Activated naive CD8-positive, alpha-beta T cell treated with anti-CD3 and anti-CD28 coated beads, Interleukin-2, amount 10 ng/mL, durations not matched to agents 7 days and 5 days (primary cell): ENCODE measurements at places on chromosomes 7 and 10. TPM values are rescaled to one million over a fixed set of nuclear protein-coding genes. Genes with fewer than 3 reads are reported as not detected.

The ATP6V0A4 gene
- not detected for total RNA-seq

The POP7 gene
- total RNA-seq = 29.6 TPM

The MMRN2 gene
- total RNA-seq = not detected

The FAM241B gene
- total RNA-seq = 11.7 TPM

The CCDC146 gene
- 9.9 TPM for total RNA-seq

DNA sequence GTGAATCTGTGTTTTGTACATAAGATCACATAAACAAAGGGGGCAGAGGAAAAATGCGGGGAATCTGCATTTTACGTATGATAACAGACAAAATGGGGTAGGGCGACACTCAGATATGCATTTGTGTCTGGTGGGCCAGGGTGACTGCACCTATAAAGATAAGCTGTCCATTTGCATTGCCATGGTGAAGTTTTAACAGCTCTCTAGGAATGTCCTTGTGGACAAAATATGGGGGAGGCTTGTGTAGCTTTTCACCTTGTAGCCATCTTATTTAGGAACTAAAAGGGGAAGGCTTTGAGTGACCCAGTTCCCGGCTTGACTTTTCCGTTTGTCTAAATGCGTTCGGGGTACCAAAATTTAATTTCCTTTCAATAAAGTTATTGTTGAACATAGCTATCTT lies 92.4 kb upstream of the AGBL3 start:
- no peak overlapping the region for H3K27ac ChIP-seq
- peaks cover 4% of the 10 kb centered on the region for H3K36me3 ChIP-seq
- H3K27me3 ChIP-seq = peaks cover 16% of the 10 kb centered on the region

- DNase-seq = no peak
- H3K36me3 ChIP-seq = peaks cover 7% of the 10 kb centered on the region
- peaks cover 16% of the 10 kb centered on the region for H3K4me1 ChIP-seq
- no peak overlapping the region for H3K27ac ChIP-seq
These were observed 90.3 kb downstream of the CELF2 start for GRCh38 chr10:11107948-11108347.

GRCh38 chr7:1238450-1238882 lies 5.8 kb downstream of the UNCX start:
- peaks cover 59% of the 10 kb centered on the region for H3K27me3 ChIP-seq
- H3K36me3 ChIP-seq = peaks cover 1% of the 10 kb centered on the region
- DNase-seq = no peak
- peaks cover 17% of the 10 kb centered on the region for H3K4me1 ChIP-seq

- no peak overlapping the region for H3K27ac ChIP-seq
- H3K27me3 ChIP-seq = peaks cover 15% of the 10 kb centered on the region
- DNase-seq = no peak
- no peaks in the 10 kb centered on the region for H3K36me3 ChIP-seq
- no peak overlapping the region for H3K4me3 ChIP-seq
- H3K4me1 ChIP-seq = no peaks in the 10 kb centered on the region
These were observed 86.4 kb downstream of the MICALL2 start for GRCh38 chr7:1372671-1373379.

GRCh38 chr7:113582471-113582870 lies 336.3 kb downstream of the PPP1R3A start:
- H3K27me3 ChIP-seq = no peaks in the 10 kb centered on the region
- no peak for DNase-seq
- H3K4me3 ChIP-seq = no peak overlapping the region

- no peaks in the 10 kb centered on the region for H3K27me3 ChIP-seq
- H3K4me1 ChIP-seq = no peaks in the 10 kb centered on the region
- no peak overlapping the region for H3K4me3 ChIP-seq
- no peak overlapping the region for H3K27ac ChIP-seq
- no peak for DNase-seq
- no peaks in the 10 kb centered on the region for H3K36me3 ChIP-seq
These were observed 152.0 kb upstream of the ZNF92 start for GRCh38 chr7:65221683-65222082.

- DNase-seq = no peak
- peaks cover 10% of the 10 kb centered on the region for H3K4me1 ChIP-seq
- no peaks in the 10 kb centered on the region for H3K36me3 ChIP-seq
- H3K4me3 ChIP-seq = no peak overlapping the region
These were observed 93.5 kb downstream of the WDR11 start for GRCh38 chr10:120944586-120945125.

GRCh38 chr7:148041156-148041555 lies 549.4 kb upstream of the C7orf33 start:
- no peak overlapping the region for H3K4me3 ChIP-seq
- H3K36me3 ChIP-seq = no peaks in the 10 kb centered on the region
- no peaks in the 10 kb centered on the region for H3K4me1 ChIP-seq

GRCh38 chr10:126153711-126154628 lies 234.3 kb downstream of the ADAM12 start:
- no peak for DNase-seq
- no peak overlapping the region for H3K4me3 ChIP-seq
- H3K27me3 ChIP-seq = peaks cover 4% of the 10 kb centered on the region
- H3K36me3 ChIP-seq = no peaks in the 10 kb centered on the region

DNA sequence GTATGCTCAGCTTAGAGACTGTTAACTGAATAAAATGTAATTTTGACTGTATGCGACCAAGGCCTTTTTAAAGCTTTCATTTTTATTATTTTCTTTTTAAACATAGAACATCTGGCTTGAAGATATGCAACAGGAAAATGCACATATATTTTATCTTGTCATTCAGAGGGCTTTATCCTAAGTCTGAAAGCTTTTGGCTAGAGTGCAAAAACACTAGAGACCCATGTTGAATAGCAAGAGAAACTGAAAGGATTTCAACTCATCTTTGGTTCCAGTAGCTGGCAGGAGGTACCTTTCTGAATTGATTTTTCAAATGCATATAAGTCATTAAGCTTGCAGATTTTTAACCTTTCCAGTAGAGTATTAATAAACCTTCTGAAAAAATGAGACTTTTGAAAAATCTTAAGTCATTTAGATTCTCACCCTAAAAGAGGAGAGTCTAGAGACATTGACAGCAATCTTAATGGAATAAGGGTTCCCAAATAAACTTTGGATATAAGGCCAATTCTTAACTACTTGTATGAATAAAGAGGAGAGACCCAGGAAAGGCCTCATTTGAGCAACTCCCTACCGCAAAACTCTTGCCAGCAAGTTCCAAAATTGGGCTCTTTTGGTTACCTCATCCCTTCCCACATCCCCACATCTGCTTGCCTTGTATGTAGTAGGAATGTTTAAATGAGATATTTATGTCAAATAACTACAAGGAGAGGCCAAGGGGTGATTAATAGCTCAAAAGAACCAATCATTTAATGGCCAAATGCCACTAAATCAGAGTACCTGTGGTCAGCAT lies 454.4 kb downstream of the HTR7 start:
- H3K4me3 ChIP-seq = no peak overlapping the region
- no peak overlapping the region for H3K27ac ChIP-seq
- no peak for DNase-seq
- no peaks in the 10 kb centered on the region for H3K4me1 ChIP-seq
- no peaks in the 10 kb centered on the region for H3K27me3 ChIP-seq

- no peak overlapping the region for H3K27ac ChIP-seq
- no peaks in the 10 kb centered on the region for H3K36me3 ChIP-seq
- no peaks in the 10 kb centered on the region for H3K4me1 ChIP-seq
- no peaks in the 10 kb centered on the region for H3K27me3 ChIP-seq
These were observed 258.4 kb upstream of the BMPER start for GRCh38 chr7:33646891-33647391.

DNA sequence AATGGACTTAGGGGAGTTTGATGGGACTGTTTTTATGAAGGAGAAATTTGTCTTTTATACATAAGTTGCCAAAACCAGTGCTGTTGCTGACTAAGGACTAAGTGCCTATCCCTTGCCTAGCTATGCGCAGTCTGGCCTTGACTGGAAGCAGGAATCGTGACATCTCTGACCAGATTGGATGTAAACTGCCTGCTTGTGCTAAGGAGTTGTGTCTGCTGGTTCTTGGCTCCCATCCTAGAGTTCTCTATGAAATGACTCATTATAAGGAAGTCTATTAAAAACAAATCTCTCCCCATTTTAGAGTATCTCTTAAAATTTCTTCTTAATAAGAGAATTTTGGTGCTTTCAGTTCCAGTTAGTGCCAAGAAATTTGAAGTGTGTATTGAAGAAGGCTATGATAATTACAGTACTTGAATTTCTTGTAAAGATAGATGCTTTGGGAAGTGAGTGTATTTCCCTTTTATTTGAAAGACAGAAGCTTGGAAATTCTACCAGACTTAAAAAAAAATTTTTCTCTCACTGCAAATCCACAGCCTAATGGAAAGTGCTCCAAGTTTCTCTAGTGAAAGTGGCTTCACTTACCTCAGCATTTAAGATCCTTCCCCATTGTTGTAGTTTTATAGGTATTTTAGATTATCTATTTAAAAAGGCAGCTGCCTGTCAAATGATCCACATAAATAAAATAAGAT lies 77.6 kb downstream of the BICC1 start:
- H3K36me3 ChIP-seq = no peaks in the 10 kb centered on the region
- no peaks in the 10 kb centered on the region for H3K4me1 ChIP-seq
- no peak overlapping the region for H3K4me3 ChIP-seq
- peaks cover 4% of the 10 kb centered on the region for H3K27me3 ChIP-seq
- H3K27ac ChIP-seq = no peak overlapping the region

GRCh38 chr10:29214551-29214950 lies 74.3 kb upstream of the LYZL1 start:
- no peak for DNase-seq
- no peaks in the 10 kb centered on the region for H3K36me3 ChIP-seq
- peaks cover 8% of the 10 kb centered on the region for H3K27me3 ChIP-seq
- H3K4me1 ChIP-seq = no peaks in the 10 kb centered on the region
- H3K4me3 ChIP-seq = no peak overlapping the region

GRCh38 chr7:91940171-91940570 lies 491 bp upstream of the AKAP9 start:
- peak overlapping the region; percentile 98 for H3K27ac ChIP-seq
- no peaks in the 10 kb centered on the region for H3K27me3 ChIP-seq
- peak overlapping the region; percentile 97 for H3K4me3 ChIP-seq
- DNase-seq = peak; percentile 35

- DNase-seq = no peak
- peaks cover 23% of the 10 kb centered on the region for H3K27me3 ChIP-seq
- H3K36me3 ChIP-seq = no peaks in the 10 kb centered on the region
- peaks cover 2% of the 10 kb centered on the region for H3K4me1 ChIP-seq
These were observed 622 bp downstream of the DYNC1I1 start for GRCh38 chr7:95772771-95773581.

GRCh38 chr10:129419397-129419796 lies 47.6 kb upstream of the MGMT start:
- H3K4me3 ChIP-seq = no peak overlapping the region
- DNase-seq = no peak
- H3K4me1 ChIP-seq = no peaks in the 10 kb centered on the region
- no peak overlapping the region for H3K27ac ChIP-seq
- H3K27me3 ChIP-seq = peaks cover 5% of the 10 kb centered on the region

DNA sequence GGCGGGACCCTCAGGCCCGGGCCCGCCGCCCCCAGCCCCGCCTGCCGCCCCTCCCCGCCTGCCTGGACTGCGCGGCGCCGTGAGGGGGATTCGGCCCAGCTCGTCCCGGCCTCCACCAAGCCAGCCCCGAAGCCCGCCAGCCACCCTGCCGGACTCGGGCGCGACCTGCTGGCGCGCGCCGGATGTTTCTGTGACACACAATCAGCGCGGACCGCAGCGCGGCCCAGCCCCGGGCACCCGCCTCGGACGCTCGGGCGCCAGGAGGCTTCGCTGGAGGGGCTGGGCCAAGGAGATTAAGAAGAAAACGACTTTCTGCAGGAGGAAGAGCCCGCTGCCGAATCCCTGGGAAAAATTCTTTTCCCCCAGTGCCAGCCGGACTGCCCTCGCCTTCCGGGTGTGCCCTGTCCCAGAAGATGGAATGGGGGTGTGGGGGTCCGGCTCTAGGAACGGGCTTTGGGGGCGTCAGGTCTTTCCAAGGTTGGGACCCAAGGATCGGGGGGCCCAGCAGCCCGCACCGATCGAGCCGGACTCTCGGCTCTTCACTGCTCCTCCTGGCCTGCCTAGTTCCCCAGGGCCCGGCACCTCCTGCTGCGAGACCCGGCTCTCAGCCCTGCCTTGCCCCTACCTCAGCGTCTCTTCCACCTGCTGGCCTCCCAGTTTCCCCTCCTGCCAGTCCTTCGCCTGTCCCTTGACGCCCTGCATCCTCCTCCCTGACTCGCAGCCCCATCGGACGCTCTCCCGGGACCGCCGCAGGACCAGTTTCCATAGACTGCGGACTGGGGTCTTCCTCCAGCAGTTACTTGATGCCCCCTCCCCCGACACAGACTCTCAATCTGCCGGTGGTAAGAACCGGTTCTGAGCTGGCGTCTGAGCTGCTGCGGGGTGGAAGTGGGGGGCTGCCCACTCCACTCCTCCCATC lies 82.7 kb downstream of the PAX2 start:
- peaks cover 83% of the 10 kb centered on the region for H3K27me3 ChIP-seq
- peaks cover 25% of the 10 kb centered on the region for H3K4me1 ChIP-seq
- H3K4me3 ChIP-seq = peak overlapping the region; percentile 81
- DNase-seq = peak; percentile 64

- H3K27ac ChIP-seq = no peak overlapping the region
- DNase-seq = no peak
- H3K27me3 ChIP-seq = no peaks in the 10 kb centered on the region
- H3K4me3 ChIP-seq = no peak overlapping the region
These were observed 160.1 kb downstream of the NEURL1 start for GRCh38 chr10:103653581-103654037.
